ENCODE measurements at places on chromosomes 4 and X.

DNA sequence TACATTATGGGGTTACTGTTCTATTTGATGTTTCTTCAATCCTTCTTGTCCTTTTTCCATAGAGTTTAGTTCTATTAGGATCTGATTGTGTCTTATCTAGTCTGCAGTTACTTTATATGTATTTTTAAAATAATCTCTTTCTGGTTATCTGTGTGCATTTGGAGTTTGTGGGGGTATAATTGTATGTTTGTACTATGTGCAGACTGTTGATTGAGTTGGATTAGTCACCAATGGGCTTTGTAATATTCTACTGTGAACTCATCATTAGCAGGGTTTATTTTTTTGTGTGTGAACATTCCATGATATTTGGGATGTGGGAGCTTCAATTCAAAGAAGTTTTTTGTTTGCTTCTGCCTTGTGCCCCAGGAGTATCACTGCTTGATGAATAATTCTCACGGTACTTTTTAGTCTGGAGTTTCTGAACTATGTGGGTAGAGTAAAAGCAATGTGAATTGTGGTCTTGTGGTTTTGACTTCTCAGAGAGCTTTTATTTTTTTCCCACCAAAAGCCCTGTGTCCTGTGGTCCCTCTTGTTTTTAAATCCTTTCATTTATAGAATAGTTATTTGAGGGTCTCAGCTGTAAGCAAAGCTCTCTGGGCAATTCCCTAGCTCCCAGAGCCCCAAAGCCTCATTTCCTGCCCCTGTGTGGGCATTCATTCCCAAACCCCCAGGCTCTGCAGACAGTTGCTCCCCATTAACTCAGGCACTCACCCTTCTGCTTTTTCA lies 127.8 kb downstream of the PHKA2 start:
- DNase-seq: no peak

DNA sequence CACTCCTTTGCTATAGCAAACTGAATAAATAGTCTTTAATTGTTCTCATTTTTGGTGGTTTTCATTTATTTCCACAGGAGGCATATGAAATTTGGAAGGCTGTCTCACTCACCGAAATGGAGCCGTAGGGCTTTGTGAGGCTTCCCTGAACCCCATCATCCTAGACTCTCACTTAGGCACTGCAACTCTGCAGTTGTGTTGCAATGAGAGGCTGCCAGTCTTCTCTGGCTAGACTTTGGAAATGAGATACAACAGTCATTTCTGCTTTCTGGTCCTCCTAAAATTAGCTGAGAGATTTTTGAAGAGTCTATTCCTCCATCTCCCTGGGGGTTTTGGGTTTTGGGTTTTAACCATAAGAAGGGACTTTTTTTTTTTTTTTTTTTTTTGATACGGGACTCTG lies 146.5 kb downstream of the SH3BGRL start:
- DNase-seq: no peak

GRCh38 chrX:152892999-152893891 lies 4.6 kb upstream of the ZNF185 start:
- no peak for DNase-seq

DNA sequence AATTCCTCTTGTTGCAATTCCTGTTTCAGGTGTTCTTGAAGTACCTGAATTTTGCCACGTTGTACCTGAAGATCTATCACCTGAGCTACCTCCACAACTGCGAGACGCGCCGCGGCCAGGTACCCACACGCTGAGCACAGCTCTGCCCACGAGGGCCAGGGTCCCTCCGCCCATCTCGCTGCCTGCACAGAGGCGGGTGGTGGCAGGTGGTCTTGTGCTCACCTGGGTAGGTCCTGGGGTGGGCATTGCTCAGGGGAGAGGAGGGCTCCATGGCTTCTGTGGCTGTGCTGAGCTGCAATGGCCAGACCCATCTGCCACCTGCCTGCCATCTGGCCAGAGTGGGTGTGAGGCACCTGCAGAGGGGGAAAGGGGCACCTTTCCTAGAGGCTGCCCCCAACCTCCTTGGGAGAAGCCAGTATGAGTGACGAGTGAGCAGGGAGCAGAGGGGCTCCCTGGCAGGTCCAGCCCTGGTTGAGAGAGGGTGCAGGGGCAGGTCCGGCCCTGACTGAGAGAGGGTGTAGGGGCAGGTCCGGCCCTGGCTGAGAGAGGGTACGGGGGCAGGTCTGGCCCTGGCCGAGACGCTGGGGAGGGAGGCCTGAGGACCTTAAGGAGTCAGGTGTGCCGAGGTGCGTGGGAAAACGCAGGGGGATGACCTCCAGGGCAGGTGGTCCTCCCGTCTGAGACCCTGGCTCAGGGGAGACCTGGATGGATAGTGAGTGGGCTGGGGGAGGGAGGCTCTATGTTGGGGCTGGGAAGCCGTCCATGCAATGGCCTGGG lies 10.7 kb downstream of the PDE6B start:
- no peak for DNase-seq

DNA sequence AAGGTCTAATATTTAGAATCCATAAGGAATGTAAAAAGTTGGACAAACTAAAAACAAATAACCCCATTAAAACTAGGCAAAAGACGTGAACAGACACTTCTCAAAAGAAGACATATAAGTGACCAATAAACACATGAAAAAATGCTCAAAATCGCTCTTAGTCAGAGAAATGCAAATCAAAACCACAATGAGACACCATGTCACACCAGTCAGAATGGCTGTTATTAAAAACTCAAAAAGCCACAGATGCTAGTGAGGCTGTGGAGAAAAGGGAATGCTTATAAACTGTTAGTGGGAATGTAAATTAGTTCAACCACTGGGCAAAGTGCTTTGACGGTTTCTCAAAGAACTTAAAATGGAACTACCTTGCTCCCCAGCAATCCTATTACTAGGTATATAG lies 674.3 kb upstream of the MAGEB2 start:
- no peak for DNase-seq

DNA sequence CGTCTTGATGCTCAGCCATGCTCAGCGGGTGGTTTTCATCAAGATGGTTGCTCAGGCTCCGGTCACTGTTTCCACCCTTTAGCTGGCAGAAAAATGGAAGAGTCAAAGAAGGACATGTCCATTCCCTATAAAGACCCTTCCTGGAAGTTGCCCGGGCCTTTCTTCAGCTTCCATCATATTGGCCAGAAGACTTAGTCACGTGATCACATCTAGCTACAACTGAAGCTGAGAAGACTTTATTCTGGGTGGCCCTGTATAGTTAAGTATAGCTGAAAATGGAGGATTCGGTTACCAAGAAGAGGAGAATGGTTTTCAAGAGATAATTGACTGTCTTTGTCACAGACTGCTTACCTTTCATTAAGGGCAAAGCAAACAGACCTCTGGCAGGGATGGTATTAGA lies 296.7 kb upstream of the CASK start:
- DNase-seq: no peak

- DNase-seq: no peak
Measured at GRCh38 chrX:153973127-153974002, 811 bp downstream of the TMEM187 start.

- peak; percentile 62 for DNase-seq
Measured at GRCh38 chrX:12901486-12901885, 4.9 kb upstream of the TLR8 start.

DNA sequence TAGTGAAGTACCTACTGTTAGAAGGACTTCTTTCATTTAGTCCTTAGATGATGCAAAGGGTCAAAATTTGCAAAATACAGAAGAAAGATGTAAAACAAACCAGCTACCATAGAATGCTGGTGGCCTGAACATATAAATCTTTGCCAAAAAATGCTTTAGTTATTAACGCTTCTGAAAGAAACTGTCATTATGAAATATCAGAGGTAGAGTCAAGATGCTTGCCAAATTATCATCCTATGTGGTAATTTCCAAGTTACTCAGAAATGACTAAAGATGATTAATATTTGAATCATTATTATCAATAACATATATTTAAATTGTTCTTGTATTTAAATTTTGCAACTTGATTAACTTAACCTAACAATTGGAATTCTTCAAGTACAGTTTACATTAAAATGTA lies 588.4 kb upstream of the FAM241A start:
- no peak for DNase-seq

DNA sequence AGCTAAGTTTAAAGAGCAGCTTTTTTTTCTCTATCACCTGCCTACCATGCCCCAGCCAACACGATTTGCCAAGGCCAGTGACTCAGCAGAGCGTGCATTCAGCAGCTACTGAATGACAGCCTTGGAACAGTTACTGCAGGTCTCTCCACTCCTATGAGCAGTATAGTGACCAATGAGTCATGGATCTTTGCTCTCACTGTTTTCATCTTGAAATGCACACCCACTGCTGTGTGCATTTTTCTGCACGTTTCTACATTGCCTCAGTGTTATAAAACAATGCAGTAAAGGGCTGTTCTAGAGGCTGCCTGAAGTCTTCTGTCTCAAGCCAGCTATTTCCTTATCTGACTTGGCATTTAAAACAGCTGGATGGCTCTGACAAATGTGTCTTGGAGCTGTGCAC lies 66.0 kb upstream of the C4orf54 start:
- DNase-seq: no peak

GRCh38 chr4:67713529-67714247 lies 12.7 kb upstream of the UBA6 start:
- DNase-seq: no peak

DNA sequence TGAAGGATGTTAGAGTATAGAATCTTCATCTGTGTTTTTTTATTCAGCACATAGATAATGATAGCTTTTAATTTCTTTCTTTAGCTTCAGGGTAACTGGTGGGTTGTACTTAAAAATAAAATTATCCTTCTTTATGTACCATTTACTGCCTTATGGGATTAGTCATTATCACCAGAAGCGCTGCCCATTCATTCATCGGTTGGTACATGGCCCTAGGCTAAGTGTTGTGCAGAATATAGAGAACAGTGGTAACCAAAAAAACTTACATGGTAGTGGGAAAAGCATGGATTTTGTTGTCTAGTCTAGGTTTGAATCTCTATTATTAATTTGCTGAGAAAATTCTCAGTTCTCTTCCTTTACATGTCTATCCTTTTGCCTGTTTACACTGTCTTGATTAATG lies 43.5 kb upstream of the PDE5A start:
- no peak for DNase-seq

Measured in CD4-positive, alpha-beta T cell (primary cell).